SK-N-MC (cell line): ENCODE measurements at places on chromosomes 16 and 17.

GRCh38 chr16:58481931-58482330 is 18.0 kb upstream of the NDRG4 start:
- no peak for DNase-seq

DNA sequence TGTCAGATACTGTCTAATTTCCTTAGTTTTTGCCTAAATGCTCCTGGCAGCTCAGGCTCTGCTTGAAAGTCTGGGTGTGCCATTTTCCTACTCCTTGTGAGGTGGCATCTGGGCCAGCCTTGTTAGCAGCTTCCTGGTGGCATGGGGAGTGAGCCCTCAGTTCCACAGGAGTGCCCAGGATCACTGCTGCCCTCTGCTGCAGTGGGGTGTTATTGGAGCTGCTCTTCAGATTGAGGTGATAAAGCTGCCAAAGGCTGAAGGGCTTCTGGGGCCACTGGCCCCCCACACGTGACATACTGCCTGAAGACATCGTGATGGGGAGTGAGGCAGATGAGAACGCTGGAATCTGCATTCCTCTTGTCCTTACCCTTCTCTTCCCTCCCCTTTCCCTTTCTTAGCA is 27.4 kb downstream of the CEP95 start:
- no peak for DNase-seq

GRCh38 chr17:45022288-45022648 is 29.2 kb downstream of the DCAKD start:
- no peak for DNase-seq

DNA sequence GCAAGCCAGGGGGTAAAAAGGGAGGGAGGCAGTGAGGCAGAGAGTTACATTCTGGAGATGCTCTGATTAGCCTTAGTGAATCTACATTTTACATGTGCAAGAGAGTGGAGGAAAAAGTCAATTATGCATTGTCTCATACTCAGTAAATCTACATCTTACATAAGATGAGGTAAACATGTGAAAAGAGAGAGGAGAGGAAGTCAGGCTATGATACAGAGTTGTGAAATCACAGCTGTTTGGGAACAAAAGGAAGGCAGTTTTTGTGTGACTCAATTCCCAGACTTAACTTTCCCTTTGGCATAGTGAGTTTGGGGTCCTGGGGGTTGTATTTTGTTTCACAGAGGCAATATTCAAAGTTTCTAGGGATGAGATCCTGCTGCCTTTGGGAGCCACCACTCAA is 67.8 kb downstream of the GP2 start:
- no peak for DNase-seq

- no peak for DNase-seq
Measured at GRCh38 chr17:74521701-74522201, 9.5 kb downstream of the CD300LB start.

- no peak for DNase-seq
Measured at GRCh38 chr16:79380995-79381602, 219.4 kb downstream of the MAF start.

- no peak for DNase-seq
Measured at GRCh38 chr16:12276576-12276975, 300.0 kb downstream of the SNX29 start.
